ENCODE measurements at places on chromosomes 13 and 19.

DNA sequence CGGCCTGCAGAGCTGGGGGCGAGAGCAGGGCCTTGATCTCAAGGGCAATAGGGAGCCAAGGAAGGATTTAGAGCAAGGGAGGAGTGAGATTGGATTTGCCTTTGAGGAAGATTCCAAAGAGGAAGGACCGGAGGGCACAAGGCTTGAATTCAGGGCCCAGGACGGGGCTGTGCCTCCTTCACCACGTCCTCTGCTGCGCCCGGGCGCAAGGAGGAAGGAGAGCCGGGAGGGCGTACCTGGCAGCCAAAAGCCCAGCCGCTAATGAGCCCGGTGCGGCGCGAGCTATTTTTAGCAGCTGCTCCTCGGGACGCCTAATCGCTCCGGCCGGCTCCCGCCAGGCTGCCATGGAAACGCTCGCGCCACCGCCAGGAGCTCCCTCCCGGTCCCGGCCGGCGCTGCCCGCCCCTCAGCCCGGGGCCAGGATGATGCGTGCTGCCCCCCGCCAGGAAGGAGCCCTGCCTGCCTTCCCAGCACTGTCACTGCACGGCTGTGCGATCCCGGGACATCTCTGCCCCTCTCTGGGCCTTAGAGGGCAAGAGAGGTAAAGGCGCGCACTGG lies 31.3 kb downstream of the TINCR start:
- peak; percentile 58 for DNase-seq

- no peak for DNase-seq
These were observed 1421.5 kb upstream of the SPRY2 start for GRCh38 chr13:81762449-81762848.

DNA sequence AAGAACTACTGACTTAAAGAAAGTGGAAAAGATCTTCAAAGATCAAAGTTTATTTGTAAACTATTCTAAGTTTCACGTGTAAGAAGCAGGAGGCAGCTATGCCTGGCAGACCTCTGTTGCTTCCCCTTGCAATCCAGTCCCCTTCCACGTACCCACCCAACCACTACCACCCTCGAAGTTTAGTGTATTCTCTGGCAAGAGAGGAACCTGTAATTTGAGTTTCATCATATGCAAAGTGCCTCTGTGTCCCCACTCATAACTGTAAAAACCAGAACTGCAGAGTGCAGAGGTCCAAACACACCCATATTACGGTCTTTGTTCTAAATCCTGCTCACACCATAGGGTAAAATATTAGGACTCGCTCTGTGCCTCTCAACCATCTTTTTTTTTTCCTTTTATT lies 75.8 kb upstream of the FRY start:
- no peak for DNase-seq

DNA sequence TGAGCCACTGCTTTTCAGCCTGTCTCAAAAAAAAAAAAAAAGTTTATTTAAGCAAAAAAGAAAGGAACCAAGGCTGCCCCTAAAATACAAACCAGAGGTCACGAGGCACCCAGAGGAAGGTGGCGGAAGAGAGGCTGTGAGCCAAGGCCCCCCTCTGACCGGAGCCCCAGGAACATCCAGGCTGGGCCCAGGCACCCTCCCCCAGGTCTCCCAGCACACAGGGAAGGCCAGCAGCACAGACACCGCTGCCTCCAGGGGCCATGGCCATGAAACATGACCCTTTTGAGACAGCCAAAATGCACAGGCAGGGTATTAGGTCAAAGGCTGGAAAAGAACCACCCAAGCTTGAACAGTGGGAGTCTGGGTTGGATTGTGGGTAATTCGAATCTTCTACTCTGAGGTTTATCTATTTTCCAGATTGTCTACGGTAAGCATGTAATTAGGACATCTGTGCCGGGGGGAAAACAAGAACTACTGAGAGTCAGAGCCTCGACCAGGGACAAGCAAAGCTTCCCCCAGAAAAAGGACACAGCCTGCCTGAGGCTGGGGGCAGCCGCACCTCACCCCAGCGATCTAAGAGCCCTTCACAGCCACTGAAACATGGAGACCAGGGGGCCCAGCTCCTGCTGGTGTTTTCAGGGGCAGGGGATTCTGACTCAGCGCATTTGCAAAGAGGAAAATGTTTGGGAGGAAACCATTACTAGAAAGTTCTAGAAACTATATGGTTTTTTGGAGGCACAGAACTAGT lies 8.4 kb downstream of the PEX11G start:
- DNase-seq: peak; percentile 27

GRCh38 chr19:54011507-54012211 lies 20.2 kb downstream of the CACNG6 start:
- DNase-seq: no peak

GRCh38 chr13:22765547-22765946 lies 415.2 kb upstream of the SGCG start:
- DNase-seq: no peak

- no peak for DNase-seq
These were observed 16.3 kb upstream of the DNMT1 start for GRCh38 chr19:10211061-10211460.

GRCh38 chr13:75426421-75426820 lies 55.5 kb downstream of the TBC1D4 start:
- DNase-seq: no peak

- peak; percentile 49 for DNase-seq
These were observed 230.2 kb downstream of the TDRD3 start for GRCh38 chr13:60627071-60627686.

GRCh38 chr19:49799798-49800376 lies 13.2 kb downstream of the FUZ start:
- no peak for DNase-seq

DNA sequence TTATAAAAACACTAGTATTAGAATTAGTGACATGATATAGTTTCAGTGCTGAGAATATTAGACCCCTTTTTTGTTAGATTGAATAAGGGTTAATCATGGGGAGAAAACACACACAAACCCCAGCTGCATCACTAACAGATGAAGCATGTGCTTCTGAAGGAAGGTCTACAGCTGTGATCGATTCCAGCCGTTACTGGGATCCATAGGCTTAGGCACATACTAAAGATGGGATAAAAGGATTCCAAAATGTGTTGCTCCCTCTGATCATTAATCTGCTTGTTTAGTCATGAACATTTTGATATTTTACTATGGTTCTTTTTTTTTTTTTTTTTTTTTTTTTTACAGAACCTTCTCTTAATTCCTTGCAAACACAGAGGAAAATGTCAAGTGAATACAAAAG lies 1591.3 kb downstream of the EFNB2 start:
- no peak for DNase-seq

GRCh38 chr19:5317321-5317720 lies 23.3 kb downstream of the PTPRS start:
- no peak for DNase-seq

DNA sequence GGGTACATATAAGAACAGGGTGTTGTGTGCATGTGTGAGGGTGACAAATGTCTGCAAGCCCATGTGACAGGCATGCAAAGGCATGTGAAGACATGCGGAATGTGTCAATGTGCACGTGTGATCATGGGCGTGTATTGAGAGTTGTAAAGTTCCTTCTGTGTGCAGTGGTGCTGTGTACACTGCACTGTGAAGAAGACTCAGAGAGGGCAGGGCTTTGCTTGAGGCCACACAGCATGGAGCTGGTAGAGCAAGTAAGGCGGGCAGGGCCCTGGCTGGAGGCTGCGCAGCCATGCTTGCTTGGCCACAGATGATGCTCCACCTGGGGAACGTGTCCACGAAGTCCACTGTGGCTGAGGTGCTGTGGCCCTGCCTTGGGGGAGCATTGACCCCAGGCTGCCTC lies 66.8 kb downstream of the PTPRS start:
- no peak for DNase-seq

DNA sequence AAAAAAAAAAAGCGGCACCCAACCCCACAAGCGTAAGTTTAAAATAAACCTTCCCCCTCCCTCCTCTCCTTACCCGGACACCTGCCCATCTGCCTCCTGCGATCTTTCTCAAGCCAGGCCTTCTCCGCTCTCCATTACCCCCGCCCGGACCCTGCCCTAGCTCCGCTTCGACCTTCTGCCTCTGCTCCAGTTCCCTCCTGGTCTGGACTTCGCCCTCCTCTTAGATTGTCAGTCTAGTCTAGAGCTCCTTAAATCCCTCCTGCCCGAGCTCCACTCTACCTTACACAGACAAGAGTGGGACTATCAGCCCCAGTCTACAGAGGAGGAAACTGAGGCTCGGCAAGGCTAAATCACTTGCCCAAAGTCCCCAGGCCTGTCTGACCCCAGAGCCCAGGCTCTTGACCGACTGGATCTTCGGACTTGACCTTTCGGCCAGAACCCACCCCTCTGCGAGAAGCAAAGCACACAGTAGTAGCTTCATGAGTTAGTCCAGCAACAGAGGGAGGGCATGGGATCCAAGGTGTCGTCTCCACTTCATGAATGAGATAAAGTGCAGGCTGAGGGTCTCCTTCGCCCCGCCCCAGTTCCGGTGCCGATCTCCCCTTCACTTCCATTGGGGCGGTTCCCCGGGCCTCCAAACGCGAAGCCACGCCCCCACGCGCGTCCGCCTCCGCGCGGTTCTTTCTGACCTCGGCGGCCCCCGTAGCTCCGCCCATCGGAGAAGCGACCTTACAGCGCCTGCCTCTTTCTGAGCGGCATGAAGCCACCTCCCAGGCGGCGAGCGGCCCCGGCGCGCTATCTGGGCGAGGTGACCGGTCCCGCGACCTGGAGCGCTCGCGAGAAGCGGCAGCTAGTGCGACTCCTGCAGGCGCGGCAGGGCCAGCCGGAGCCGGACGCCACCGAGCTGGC lies at the start of gene SNAPC2:
TSS of gene SNAPC2 (plus strand) at position 729 of the 909 bp plus-strand sequence. CDS start at position 758, 29 bp downstream.
- peak; percentile 95 for DNase-seq

GRCh38 chr19:39438270-39438934 lies 2.7 kb upstream of the RPS16 start:
- DNase-seq: peak; percentile 50

GRCh38 chr19:4215807-4216206 lies 13.5 kb upstream of the EBI3 start:
- no peak for DNase-seq

DNA sequence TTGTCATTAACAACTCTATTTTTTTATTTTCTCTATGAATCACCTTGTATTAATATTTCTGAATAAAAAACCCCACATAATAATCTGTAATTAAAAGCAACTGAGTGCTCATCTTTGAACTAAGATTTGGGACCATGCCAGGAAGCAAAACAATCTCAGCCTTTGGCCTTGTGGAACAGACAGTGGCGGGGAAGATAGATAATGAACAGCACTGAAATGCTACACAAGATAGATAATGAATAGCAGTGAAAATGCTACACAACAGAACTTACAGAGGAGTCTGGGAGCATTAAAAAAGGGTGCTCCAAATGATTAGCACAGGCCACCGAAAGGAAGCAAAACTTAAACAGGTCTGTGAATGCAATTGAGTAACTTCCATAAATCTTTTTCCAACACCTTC lies 134.9 kb downstream of the GPC5 start:
- no peak for DNase-seq

DNA sequence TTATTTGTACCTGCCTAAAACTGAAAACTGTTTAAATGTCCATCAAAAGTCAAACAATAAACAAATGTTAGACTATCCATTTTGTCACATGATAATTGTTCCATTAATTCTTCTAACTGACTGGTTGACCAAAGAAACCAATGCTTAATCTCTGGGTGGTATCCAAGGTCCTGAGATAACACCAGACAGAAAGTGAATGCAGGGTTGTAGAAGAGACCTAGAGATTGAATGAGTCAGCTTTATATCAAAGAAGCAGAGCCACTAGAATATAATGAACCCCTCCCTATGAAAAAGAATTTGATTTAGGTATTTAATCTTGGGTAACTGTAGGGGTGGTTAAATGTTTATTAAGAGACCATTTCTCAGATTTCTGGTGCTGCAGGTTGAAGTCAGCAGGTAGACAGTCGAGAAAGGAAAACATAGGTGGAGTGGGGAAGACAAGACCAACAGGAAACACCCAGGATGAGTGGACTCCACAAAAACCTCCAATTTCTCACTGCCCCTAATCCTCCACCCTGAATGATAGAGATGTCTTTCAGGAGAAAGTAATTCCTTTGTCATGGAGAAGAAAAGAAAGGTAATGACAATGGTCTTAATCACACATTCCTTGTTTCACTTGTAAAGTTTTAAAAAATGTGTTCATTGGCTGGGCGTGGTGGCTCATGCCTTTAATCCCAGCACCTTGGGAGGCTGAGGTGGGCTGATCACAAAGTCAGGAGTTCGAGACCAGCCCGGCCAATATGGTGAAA lies 536.4 kb downstream of the IRS2 start:
- DNase-seq: no peak

DNA sequence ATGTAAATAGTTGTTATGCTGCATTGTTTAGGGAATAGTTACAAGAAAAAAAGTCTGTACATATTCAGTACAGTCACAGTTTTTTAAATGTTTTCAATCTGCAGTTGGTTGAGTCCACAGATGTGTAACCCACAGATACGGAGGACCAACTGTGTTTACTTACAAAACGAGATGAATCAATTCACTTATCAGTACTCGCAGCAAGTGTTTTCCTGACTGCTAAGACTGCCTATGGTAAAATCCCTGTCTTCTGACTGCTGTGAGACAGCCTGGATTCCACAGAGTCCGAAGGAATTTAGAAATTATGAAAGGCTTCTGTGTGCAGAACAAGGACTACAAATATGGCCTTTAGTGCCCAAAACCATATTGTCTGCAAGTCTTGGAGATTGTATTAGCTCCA lies 45.7 kb upstream of the C1QTNF9 start:
- DNase-seq: peak; percentile 86

DNA sequence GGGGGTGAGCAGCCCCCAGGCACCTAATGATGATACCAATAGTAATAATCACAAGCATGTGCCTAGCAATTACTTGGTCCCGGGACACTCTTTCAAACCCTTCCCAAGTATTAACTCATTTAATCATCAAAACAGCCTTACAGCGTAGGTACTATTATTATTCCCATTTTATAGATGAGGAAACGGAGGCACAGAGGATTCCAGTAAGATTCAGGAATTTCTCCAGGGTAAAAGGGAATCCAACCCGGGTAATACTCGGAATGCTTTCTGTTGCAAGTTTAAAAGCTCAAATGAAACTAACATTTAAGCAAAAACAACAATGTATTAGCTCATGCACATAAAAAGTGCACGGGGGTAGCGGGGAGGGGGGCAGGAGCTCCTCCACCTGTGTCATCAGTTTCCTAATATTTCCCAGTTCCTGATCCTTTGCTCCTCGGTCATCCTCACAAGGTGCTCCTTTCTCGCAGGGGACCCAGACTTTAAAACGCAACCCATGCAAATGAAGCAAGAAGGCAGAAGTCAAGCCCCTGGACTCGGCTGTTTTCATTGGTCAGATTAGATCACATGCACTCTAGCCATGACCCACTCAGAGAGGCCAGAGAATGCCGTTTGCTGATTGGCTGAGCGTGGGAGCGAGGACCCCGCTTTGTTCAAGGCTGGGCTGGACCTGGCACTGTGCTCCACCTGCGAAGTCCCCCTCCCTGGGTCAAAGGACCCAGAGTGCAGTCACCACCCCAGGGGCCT lies 38.3 kb upstream of the C19orf12 start:
- DNase-seq: no peak

GRCh38 chr19:47003611-47004465 lies 15.8 kb upstream of the NPAS1 start:
- no peak for DNase-seq

DNA sequence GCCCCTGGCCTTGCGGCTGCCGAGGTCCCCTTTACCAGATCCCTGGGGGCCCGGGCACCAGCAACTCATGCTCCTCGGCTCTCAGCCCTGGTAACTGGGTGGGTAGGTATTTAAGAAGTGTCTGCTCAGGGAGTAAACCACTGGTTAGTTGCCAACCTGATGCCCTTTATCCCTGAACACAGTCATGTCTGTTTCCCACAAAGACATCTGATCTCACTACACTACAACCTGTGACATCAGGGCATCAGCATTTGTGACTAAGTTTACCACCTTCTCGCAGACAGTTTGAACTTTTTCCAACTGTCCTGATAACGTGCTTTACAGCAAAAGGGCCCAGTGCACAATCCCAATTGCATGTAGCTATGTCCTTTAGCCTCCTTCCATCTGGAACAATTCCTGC lies 22.0 kb downstream of the GGACT start:
- no peak for DNase-seq

- peak; percentile 29 for DNase-seq
These were observed at the start of gene CCDC70 for GRCh38 chr13:51861723-51862300. Gene CCDC70 (plus strand): TSS chr13:51861969. CDS start chr13:51865412, 3,443 bp downstream.
